ENCODE measurements at places on chromosomes 13 and 19.

GRCh38 chr13:41034881-41035280, 15.8 kb upstream of the ELF1 start:
- no peak for DNase-seq

DNA sequence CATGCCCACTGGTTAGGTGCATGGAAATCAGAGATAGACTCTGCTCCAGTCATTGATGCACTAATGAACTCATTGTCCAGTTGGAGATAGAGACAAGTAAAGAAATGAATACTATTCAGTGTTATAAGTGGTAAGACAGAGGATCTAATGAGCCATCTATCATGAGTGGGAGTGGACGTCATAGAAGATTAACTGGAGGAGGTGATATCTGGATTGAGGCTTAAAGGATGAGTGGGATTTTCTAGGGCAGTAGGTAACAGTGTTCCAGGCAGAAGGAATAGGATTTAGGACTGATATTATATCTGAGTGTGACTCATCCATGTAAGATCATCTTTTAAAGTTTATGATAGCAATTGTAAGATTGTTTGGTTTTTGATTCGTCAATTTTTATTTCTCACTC, 152.2 kb upstream of the CSNK1A1L start:
- DNase-seq: no peak

DNA sequence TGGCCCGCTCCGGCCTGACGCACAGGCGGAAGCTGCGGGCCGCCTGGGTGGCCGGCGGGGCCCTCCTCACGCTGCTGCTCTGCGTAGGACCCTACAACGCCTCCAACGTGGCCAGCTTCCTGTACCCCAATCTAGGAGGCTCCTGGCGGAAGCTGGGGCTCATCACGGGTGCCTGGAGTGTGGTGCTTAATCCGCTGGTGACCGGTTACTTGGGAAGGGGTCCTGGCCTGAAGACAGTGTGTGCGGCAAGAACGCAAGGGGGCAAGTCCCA, 4.4 kb downstream of the FFAR1 start:
- no peak for DNase-seq

GRCh38 chr13:70844391-70845108, 736.3 kb upstream of the KLHL1 start:
- DNase-seq: no peak

- no peak for DNase-seq
Observed at GRCh38 chr13:114089341-114089740, 43.1 kb downstream of the RASA3 start.

DNA sequence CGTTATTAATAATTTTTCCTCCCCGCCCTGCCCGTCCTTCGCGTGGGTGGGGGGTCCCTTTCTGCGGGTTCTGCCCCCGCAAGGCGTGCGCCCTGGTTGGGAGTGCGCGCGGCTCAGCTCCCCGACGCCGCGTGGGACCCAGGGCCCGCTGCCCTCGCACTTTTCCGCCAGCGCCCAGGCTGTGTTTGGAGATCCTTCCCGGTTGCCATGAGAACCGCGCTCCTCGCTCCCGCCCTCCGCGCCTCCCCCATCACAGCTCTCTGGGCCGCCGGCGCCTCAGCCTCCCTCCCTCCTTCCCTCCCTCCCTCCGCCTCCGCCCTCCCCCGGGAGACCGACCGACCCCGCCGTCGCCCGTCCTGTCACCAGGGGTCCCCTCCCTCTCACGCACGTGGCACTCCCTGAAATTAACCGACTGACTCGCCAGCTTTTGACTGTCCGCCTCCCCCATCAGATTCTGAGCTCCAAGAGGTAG, 2.4 kb upstream of the SSBP4 start:
- no peak for DNase-seq

- DNase-seq: no peak
Observed at GRCh38 chr19:38061294-38061693, 154.3 kb downstream of the SIPA1L3 start.

DNA sequence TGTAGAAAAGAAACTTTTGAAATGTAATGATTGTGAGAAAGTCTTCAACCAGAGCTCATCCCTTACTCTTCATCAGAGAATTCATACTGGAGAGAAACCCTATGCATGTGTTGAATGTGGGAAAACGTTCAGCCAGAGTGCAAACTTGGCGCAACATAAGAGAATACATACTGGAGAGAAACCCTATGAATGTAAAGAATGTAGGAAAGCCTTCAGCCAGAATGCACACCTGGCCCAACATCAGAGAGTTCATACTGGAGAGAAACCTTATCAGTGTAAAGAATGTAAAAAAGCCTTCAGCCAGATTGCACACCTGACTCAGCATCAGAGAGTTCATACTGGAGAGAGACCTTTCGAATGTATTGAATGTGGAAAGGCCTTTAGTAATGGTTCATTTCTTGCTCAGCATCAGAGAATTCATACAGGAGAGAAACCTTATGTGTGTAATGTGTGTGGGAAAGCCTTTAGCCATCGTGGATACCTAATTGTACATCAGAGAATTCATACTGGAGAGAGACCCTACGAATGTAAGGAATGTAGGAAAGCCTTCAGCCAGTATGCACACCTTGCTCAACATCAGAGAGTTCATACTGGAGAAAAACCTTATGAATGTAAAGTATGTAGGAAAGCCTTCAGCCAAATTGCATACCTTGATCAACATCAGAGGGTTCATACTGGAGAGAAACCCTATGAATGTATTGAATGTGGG, 19.3 kb downstream of the ZNF583 start:
- no peak for DNase-seq

DNA sequence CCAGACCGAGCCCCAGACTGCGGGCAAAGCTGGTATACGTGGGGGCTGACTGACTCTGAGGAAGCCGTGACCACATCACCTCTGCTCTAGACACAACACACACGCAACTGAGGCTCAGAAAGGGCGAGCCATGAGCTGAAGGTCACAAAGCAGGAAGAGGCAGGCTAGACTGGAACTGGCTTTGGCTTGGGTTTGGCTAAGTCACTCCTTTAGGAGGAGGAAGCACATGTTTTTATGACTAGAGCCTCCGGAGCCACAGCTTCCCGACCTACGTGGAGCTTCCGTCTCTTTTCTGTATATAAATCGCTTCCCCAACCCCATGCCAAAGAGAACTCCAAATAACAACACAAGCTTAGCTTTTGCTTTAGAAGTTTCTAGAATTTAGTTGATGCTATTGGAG, 48.0 kb downstream of the RFX2 start:
- no peak for DNase-seq

DNA sequence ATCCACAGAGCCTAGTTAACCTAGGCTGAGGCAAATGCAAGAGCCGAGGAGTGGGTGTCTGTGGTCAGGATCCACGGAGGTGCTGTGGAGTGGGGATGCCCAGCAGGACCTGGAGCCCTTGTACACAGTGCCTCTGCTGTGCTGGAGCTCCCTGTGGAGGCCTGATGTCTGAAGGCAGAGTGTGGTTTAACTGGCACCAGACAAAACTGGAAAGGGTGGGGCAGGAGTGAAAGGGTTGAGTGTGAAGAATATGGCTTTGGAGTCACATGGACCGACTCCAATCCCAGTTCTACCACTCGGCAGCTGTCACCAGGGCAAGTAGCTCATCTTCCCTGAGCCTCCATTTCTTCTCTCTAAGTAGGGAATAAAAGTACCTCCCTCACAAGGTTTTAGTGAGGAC, 60.3 kb upstream of the GPR12 start:
- no peak for DNase-seq

DNA sequence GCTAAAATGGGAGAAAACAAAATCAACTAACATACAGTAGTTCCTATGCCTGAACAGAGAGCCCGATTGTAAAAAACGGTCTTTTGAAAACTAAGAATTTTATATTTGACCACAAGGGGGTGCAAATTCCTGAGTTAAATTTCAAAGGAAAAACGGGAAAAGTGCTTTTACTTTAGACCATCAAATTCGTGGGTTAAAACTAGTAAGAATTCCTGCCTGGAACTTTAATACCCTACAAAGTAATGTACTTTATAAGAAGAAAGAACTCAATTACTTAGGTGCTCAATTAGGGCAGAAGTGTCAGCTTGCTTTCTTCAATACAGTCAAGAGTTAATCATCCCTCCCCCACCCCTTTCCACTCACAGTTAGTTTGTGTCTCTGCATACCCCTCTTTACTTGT, 69.8 kb downstream of the KCNRG start:
- DNase-seq: no peak

GRCh38 chr19:35872180-35872579, 3.8 kb downstream of the APLP1 start:
- DNase-seq: no peak

DNA sequence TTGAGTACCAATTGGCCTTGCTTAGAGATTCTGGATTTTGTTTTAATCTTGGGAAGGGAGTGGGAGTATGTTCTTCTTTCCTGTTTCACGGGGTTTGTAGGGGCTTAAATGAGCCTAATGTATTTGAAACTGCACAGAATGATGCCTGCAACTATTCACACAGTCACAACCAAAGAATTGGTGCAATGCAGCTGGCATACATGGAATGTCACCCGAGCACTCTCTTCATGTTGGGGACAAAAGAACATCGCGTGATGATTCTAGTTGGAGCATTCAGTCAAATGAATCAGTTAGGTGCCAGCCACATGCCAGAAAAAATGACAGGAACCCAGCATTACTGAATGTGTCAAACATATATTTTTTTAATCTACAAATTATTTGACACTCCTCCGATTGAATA, 22.1 kb downstream of the STARD13 start:
- DNase-seq: no peak

- no peak for DNase-seq
Observed at GRCh38 chr13:29448174-29448573, 147.3 kb downstream of the SLC7A1 start.

DNA sequence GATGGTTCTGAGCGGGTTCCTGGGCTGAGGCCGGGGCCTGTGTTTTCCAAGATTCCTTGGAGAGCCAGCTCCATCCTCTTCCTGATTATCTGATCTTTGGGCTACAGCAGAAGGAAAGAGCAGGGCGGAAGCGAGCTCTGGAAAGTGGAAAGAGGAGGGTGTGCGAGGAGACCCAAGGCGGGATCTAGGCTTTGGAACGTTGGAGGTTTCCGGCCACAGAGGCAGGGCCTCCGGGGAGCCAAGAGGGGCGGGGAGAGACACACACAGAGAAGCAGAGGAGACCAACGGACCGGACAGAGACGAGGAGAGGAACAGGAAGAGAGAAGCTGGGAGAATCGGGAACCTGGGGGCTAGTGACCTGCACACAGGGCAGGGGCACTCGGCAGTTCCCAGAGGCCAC, at the start of gene CLEC11A:
TSS of gene CLEC11A (plus strand) at position 296 of the 400 bp plus-strand sequence. CDS start 162 bp downstream, outside the sequence.
- DNase-seq: no peak

DNA sequence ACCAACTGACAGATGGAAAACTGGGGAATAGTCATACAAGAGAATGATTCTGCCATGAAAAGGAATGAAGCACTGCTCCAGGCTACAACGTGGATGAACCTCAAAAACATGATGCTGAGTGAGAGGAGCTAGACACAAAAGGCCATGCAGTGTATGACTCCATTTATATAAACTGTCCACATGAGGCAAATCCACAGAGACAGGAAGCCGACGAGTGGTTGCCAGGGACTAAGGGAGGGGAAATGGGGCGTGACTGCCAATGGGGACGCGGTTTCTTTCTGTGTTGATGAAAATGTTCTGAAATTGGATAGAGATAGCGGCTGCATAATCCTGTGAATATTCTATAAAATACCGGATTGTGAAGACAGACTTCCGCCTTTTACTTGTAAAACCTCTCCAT, 10.2 kb downstream of the SMIM7 start:
- DNase-seq: no peak

DNA sequence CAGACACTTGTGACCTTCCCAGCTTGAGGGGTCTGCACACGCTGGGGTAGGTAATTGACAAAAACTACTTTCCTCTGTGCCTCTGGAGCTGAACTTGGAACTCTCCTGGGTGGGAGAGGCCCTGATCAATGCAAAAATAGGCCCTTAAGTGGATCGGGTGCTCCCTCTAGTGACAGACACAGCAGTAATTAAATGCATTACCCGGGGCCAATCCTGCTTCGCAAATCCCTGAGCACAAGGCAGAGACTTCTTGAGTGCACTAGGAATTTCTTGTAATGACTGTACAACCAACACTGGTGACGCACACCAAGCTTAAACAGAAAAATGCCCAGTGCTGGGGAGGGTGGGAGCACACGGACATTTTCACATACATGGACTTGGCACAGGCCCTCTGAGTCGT, 10.6 kb upstream of the UBE2S start:
- DNase-seq: no peak

DNA sequence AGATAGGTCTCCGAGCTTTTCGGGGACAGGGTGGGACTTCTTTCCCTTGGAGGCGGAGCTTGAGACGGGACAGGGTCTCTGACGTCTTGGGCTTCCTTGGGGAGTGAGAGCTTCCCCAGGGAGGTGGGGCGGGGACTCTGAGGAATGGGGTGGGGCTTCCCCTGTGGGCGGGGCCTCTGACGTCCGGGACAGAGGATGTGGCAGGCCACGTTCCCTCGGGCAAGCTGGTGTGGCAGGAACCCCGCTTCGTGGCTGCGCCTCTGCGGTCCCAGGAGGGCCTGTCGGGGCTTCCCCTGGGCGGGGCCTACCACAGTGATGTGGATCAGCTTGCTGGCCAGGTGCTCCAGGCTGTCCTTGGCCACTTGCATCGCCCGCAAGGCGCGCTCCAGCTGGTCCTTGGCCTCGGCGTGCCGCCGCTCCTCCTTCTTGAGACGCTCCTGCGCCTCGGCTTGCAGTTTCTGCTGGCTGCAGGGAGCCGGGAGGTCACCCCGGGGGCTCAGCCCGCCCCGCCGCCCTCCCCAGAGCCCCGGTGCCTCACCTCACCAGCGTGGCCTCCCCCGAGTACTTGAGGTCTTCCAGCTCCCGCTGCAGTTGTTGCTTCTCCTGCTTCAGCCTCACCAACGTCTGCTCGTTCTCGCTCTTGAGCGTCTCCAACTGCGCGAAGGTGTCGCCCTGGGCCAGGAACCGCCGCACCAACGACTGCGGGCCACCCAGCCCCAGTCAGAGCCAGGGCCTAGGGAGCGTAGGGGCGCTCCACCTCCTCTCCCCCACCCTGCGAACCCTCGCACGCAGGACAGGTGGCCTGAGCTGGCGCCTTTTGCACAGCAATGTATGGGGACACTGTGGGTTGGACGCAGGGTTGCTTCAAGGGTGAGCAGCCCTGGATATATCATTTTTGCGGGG, 3.3 kb upstream of the RGL3 start:
- DNase-seq: peak; percentile 23

DNA sequence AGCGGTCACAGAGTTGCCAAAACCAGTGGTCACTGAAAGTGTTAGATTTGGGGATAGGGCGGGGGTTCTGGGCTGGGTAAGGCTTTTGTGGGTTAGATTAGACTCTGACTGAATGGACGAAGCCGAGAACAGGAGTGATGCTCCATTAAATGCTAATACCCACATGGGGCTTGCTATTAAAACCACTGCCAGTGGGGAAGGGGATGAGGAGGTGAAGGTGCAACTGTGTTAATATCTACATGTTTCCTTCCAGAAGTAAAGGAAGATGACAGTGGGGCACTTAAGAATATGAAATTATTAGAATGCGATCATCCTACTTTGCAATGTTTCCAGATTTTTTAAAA, 573 bp upstream of the ZNF614 start:
- no peak for DNase-seq
